Pulmonary artery endothelial cell (primary cell): ENCODE measurements at places on chromosomes 1 and 21. TPM values are rescaled to one million over a fixed set of nuclear protein-coding genes. Genes with fewer than 3 reads are reported as not detected.

The SHC1 gene
- 186 and 321 TPM in 2 replicates for total RNA-seq

The WDR26 gene
- total RNA-seq, result 59.7 and 61.0 TPM in 2 replicates

The EVI5 gene
- total RNA-seq, result 63.3 and 82.3 TPM in 2 replicates

The TMIGD3 gene
- total RNA-seq, result 0.21 TPM in 1 of 2 replicates, not detected in the other

The TSPAN2 gene
- 0.39 and 0.86 TPM in 2 replicates for total RNA-seq

The SLC5A9 gene
- total RNA-seq, result not detected in 2 replicates

The DIO1 gene
- not detected in 2 replicates for total RNA-seq

The IL22RA1 gene
- total RNA-seq, result not detected in 2 replicates

The TMEM82 gene
- total RNA-seq, result not detected in 2 replicates

The THEM5 gene
- not detected in 2 replicates for total RNA-seq

The NECTIN4 gene
- total RNA-seq, result 0.14 and 0.53 TPM in 2 replicates

The FCRL4 gene
- total RNA-seq, result not detected in 2 replicates

The SPRR2G gene
- not detected in 2 replicates for total RNA-seq

The HMCN1 gene
- total RNA-seq, result 10.8 and 12.6 TPM in 2 replicates

The GJA9 gene
- total RNA-seq, result 0.07 TPM in 1 of 2 replicates, not detected in the other

The WNT3A gene
- not detected in 2 replicates for total RNA-seq
